ENCODE measurements at places on chromosomes 5 and 9.
A peak's percentile ranks its signal among the peaks of the same experiment; 100 is the strongest.

DNA sequence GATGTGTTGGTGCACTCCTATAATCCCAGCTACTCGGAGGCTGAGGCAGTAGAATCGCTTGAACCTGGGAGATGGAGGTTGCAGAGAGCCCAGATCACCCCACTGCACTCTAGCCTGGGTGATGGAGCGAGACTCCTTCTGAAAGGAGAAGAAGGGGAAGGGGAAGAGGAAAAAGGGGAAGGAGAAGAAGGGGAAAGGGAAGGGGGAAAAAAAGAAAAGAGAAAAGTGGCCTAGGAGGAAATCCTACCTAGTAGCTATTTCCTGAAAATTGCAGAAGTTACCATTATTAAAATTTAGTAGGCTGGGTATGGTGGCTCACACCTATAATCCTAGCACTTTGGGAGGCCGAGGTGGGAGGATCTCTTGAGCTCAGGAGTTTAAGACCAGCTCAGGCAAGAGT lies 67.4 kb downstream of the ARRDC3 start:
- no peak for DNase-seq

DNA sequence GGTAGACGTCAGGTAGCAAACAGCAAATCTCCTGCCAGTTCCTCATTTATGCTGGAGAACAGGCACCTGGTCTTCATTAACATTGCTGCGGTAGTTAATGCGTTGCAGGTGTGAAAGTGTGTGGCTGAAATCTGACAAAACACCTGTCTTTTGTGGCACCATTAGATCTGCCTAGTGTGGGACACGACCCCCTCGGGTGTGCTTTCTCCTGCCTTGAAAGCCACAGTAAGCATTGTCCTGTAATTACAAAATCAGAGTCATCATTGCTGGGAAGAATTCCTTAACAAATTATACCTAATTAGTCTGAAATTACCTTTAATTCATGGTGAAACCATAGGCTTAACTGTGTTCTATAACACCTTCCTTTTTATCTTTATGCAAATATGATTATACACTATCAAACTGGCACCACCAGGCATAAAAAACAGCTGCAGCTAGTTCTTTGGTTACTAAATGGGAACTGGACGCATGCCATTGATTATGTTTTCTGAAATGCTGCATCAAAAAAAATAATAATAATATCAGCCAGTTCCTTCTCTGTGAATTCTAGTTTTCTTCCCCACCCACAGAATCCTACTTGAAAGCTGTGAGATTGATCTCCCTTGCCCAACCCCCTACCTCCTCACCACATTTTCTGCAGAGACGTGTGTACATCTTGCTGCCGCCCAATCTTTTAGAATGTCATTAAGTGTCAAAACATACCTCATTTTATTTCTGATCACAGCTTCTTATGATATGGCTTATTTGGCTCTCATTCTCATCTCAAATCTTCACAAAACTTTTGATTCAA lies 374.0 kb downstream of the NFIB start:
- no peak for DNase-seq

- DNase-seq, result no peak
Measured at GRCh38 chr5:138651058-138651766, 76.0 kb upstream of the HSPA9 start.

GRCh38 chr5:137791799-137792198 lies 37.6 kb upstream of the HNRNPA0 start:
- peak; percentile 50 for DNase-seq

DNA sequence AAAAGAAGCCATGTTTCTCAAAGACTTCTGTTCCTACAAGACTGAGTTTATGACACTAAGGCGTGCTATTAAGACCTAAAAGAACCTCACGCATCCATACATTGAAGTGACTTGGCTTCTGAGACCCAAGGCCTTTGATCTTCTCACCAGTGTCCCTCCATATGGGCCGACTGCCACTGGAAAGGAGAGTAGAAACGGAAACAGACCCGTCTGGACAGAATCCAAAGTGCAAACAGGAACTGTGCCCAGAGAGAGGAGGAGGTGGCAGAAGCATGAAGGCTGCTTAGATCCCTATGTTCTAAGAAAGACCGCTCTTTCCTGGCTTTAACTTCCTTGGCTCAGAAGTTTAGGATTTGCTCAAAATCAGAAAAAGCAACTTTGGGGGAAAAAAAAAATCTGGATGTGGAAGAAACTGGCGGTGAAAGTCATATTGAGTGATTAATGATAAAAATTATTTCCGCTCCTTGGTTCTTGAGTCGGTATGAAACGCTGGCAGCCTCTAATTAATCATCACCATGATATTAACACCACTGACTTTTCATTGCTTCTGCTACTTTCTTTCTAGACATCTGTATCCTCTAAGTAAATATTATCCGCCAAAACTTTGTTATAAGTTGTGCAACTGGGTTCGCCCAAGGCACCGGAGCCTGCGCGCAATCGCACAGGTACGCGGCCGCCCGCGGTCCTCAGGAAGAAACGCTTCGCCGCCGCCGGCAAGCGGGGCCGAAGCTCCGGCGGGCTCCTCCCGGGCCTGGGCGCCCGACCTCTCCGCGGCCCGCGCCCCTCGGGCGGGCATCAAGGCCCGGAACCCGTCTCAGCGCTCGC lies 726 bp downstream of the DAP start:
- peak; percentile 72 for DNase-seq

GRCh38 chr9:18865542-18865941 lies 167.5 kb downstream of the SAXO1 start:
- no peak for DNase-seq

All from pons (tissue), 1 donor.